ENCODE measurements at places on chromosomes 7 and 10.
A peak's percentile ranks its signal among the peaks of the same experiment; 100 is the strongest.

DNA sequence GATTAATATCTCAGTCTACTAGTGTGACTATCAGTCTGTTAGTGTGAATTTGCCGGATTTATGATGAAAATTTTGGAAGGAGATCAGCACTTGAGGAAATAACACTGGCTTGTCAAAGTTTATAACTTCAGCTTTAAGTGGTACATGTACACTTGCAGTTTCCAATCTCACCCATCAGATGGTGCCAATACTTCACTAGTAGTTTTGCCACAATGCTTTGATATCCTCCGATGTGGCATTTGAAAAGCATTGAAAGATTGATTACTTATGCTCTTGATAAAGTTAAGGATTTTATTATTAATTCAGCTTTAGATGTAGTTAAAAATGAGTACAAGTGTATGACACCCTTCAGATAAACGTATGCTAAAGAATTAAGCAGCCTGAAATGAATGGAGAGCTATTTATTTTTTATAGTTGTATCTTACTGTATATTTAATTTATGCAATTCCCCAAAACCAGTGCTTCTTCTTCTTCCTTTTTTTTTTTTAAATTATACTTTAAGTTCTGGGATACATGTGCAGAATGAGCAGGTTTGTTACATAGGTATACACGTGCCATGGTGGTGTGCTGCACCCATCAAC, 98.2 kb downstream of the ANLN start:
- no peak for DNase-seq

- DNase-seq: no peak
These were observed 7.2 kb downstream of the UPP1 start for GRCh38 chr7:48096273-48096672.

GRCh38 chr10:128147064-128147463, 20.8 kb upstream of the MKI67 start:
- no peak for DNase-seq

- peak; percentile 48 for DNase-seq
These were observed 4.2 kb downstream of the ELN start for GRCh38 chr7:74032191-74032490.

- DNase-seq: no peak
These were observed 15.1 kb downstream of the ITGA8 start for GRCh38 chr10:15704581-15704968.

DNA sequence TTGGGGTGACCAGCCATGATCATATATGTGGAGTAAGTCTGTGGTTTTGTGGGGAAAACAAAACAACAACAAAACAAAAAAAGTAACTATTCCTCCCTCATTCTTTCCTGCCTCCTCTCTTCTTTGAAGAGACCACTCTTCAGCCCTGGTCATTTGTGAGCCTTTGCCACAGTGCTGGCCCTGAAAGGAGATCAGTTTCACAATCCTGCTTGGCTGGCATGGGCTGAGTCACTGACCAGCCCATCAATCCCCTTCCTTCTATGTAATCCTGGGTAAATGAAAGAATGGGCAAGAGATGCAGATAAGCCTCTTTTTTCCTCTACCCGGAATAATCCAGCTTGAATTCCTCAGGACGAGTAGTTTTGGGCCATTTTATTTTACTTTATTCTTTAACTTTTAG, 13.6 kb downstream of the CSTF2T start:
- no peak for DNase-seq

Data from head of caudate nucleus (tissue), 42 donors.